ENCODE measurements at places on chromosomes 6 and 20.

GRCh38 chr20:50585678-50586077 lies 75.5 kb downstream of the PTPN1 start:
- no peak for DNase-seq

GRCh38 chr6:154347981-154348380 lies 8.6 kb downstream of the IPCEF1 start:
- peak; percentile 15 for DNase-seq

DNA sequence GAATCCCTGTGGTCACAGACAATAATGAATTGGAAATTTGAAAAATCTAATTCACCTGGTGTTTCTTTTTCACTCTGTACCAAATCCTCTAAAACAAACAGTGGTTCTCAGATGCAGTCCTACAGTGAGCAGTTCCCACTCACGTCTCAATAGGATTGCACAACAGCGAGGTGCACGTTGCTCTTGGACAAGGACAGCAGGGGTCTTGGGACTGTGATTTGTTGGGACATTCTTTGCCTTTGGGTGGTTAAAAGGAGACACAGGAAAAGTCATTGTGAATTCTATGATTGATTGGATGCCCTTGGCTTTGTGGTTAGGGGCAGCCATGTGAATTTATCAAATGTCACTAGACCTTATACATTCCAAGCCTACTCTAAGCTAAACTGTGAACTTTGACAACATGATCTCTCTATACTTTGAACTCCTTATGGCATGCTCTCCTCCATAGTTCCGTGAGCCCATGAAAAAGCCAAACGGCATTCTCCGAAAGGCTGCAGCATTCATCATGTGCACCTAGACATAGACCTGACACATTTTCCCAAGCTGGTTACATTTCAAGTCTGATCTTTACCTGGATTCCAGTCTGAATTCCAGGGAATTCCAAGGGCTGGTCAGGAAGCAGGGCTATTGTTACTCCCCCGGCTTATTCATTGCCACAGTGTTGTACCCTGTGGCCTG lies 647 bp downstream of the UNC93A start:
- DNase-seq = peak; percentile 53

GRCh38 chr6:140059947-140060346 lies 685.5 kb upstream of the CITED2 start:
- DNase-seq = no peak

GRCh38 chr20:48841875-48842529 lies 14.2 kb upstream of the PREX1 start:
- DNase-seq = peak; percentile 83

DNA sequence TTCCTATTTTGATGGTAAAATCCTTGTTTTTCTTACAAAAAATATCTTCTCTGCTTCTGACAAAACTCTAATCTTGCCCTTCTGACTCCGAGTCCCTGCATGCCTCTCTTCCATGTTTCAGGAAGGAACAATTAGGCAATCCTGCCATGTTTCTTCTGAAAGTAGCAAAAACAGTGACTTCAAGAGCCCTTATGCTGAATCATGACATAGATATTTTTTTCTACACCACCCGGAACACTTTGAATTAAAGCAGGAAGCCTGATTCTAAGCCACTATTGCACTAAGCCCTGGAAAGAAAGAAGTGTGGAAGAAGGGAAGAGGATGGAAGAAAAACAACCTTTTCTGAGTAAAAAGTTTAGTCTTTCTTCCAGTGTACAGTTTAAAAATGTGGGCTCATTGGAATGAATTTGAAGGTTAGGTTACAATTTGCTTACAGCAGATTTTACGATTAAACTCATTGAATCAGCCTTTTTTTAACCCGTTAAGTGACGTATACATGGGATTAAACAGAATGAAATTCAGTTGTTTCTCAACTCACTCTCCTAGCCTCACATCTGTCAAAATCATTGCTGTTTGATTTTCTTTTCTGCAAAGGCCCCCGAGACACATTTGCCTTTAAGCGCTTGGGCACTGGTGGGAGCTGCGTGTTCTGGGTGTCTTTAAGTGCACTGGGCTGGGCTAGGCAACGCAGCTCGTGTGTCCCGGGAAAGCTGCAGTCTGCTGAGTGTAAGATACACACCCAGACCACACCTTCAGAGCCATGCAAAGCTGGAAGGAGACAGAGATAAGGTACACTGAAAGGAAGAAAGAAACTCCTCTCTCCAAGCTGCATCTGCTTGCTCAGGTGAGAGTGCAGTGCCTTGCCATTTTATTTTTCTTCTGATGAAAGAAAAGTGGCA lies 159.4 kb upstream of the CITED2 start:
- peak; percentile 62 for DNase-seq

- DNase-seq = peak; percentile 56
Observed at GRCh38 chr6:56757588-56757984, 114.9 kb upstream of the DST start.

GRCh38 chr20:57620999-57621398 lies 773 bp upstream of the ZBP1 start:
- DNase-seq = no peak

- DNase-seq = no peak
Observed at GRCh38 chr6:131134220-131134979, 867 bp upstream of the AKAP7 start.

- no peak for DNase-seq
Observed at GRCh38 chr6:90079560-90080490, 185.6 kb downstream of the GJA10 start.

GRCh38 chr6:90068264-90068663 lies 174.0 kb downstream of the GJA10 start:
- DNase-seq = peak; percentile 59

- DNase-seq = no peak
Observed at GRCh38 chr6:42101186-42101657, 41.2 kb downstream of the C6orf132 start.

DNA sequence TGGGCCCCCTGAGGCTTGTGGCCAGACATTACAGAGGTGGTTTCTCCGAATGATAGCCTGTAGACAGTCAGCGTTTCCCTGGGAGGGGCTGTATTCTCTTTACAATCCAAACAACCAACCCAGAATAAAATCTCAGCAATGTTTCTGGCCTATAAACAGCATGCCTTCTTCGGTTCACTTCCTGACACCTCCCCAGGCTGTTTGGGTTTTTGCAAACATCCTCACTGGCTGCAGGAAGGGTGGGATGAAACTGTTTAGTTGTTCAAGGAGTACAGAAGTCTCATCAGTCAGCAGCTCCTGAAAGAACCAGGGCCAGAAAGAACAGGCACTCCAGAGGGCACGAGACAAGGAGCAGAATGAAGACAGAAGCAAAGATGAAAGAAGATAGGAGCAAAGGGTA lies 350.0 kb downstream of the QKI start:
- no peak for DNase-seq

- DNase-seq = no peak
Observed at GRCh38 chr20:19291024-19291817, 78.8 kb downstream of the SLC24A3 start.

DNA sequence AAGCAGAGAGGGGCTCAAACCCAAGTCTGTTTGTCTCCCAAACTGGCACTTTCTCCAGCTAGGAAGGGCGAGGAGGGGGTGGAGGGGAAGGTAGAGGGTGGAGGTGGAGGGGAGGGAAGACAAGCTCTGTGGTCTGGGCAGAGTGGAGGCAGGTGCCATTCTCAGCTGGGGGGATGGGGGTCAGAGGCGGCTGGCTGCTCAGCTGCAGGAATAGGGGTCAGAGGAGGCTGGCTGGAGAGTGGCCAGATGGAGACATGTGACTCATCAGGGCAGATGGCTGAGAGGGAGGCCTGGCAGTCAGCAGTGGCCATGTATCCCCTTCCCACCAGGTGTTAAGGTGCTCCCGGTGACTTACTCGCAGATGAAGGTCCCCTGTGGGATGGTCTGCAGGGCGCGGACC lies 3.5 kb upstream of the SLC44A4 start:
- peak; percentile 29 for DNase-seq

DNA sequence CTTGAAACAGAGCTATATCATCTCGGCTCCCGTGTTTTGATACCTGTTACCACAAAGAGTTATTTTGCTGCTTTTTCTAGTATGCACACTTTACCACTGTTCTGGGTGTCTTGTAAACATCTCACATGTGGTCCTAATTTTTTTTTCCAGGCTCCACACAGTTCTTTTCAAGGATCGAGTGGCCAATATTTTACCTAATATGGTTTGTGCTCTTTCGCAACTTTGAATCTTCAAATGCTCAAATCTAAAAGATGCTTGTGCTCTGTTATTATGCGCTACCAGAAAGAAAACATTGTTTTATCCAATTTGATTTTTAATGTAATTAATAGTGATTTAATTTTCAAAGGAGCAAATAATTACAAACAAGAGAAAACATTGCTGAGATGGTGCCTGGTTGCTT lies 10.7 kb downstream of the ENPP5 start:
- DNase-seq = no peak

DNA sequence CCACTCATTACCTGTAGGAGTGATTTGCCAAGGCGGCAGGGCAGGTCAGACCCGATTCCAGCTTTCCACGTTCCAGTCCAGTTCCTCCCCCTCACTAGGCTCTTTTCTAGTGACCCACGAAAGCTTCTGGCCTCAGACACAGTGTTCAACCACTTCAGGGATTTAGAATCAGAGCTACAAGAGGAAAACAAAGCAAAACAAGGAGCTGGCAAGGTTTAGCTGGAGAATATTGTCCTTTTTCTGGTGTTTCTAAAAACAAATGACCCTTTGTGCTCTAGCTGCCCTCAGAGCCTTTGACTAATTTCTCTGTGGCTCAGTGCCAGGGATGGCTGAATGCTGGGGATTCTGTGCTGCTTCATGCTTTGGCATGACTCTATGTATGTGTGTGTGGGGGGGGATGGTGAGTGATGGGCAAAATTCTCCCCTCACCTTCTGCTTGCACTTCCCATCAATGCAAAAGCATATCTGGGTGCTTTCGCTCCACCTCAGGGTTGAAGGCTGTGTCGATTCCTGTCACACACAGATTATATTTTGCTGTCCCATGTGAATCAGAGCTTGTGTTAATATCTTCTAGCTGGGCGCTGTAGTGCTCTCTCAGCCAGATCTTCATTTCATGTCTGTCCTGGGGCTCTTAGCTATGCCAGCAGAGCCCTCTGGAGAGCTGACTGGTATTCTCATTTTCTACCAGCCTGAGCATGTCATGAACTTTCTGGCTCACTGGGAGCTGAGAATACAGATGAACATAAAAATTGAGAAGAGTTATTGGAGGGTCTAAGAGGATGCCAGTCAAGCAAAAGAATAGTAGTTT lies 19.3 kb upstream of the NEDD9 start:
- peak; percentile 83 for DNase-seq

DNA sequence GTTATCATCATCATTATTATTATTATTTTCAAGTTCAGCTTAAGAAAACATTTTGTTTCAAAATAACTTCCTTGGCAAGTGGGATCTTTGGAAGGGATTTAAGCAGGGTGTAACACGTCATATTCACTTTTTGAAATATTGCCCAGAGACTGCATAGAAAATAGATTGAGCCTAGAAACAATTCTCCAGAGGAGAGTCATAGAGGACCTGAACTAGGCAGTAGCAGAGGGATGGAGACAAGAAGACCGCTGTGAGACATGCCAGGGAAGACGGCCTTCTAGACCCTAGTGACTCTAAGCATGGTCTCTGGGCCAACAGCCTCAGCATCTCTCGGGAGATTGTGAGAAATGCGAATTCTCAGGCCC lies 55.5 kb downstream of the EDN1 start:
- no peak for DNase-seq

- peak; percentile 88 for DNase-seq
Observed at GRCh38 chr6:328136-328670, 35.9 kb downstream of the DUSP22 start.

DNA sequence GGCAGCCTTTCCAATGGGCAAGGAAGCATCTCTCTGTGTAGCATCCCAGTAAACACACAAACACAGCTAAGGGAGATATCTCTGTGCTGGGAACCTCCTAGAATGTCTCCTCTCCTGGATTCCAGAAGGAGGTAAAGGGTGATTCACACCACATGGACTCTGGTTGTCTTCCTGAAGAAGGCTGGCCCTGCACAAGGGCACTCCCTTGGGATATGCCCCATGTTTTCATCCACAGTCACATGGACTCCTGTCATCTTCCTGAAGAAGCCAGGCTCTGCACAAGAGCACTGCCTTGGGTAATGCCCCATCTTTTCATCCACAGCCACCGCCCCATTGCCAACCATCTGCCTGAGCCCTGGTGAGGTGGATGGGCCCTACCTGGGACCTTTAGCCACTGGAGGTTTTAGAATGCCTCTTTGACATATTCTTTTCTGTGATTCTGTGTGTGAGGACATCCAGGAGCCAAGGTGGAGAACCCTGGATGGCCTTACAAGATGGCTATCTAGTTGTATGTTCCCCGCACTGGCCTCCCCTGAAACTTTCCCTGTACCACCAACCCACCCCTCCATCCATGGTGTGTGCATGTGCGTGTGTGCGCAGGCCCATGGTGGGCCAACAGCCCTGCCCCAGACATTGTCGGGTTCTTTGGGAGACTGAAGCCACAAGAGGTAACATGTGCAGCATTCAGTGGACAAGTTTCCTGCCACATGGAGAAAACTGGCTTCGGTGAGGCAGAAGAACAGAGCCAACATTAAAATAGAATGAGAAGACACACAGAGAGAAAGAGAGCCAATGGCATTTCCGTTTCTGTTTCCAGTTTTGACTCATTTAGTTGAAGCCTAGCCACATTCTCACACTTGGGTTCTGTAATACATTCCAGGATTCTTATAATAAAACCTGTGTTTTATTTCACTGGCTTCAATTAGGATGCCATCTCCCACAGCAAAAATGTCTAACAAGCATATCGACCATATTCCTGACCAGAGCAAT lies 110.2 kb upstream of the CST7 start:
- no peak for DNase-seq

DNA sequence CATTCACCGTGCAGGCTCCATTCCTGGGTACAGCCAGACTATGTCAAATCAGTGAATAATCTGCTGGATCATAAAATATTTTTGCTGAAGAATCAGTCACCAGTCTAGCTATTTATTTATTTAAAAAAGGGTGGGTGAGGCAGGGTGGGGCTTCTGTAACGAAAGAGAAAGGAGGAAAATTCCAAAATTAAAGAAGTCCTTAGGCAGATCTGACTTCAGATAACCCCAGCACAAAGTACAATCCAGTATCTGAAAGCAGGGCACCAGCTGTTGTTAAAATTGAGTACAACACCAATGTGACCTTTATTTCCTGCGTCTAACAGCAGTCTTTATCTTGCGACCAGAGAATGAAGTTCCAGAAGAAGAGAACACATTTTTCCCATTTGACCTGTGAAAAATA lies 15.7 kb downstream of the FAM8A1 start:
- no peak for DNase-seq

GRCh38 chr6:97626671-97627441 lies 343.8 kb upstream of the MMS22L start:
- peak; percentile 67 for DNase-seq

DNA sequence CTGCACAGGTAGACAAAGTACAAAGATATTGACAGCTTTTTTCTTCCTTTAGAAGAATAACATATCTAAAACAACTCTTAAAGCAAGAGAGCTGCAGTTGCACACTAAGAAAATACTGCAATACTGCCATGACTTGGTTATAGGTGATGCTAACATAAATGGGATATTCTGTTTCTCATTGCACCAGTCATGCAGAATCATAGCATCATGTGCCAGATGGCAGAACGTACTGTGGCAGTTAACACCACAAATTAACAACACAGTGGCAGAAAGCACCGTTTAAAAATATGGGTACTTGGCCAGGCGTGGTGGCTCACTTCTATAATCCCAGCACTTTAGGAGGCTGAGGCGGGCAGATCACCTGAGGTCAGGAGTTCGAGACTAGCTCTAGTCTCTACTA lies 7.4 kb downstream of the ASXL1 start:
- no peak for DNase-seq

- DNase-seq = no peak
Observed at GRCh38 chr20:53515749-53516148, 77.9 kb downstream of the ZNF217 start.

GRCh38 chr6:162245830-162246420 lies 481.6 kb downstream of the PRKN start:
- DNase-seq = peak; percentile 20

GRCh38 chr6:43916924-43917877 lies 147.2 kb downstream of the VEGFA start:
- no peak for DNase-seq
